COR-L47 (cell line): ENCODE measurements at places on chromosomes 5 and 9.
A peak's percentile ranks its signal among the peaks of the same experiment; 100 is the strongest.

DNA sequence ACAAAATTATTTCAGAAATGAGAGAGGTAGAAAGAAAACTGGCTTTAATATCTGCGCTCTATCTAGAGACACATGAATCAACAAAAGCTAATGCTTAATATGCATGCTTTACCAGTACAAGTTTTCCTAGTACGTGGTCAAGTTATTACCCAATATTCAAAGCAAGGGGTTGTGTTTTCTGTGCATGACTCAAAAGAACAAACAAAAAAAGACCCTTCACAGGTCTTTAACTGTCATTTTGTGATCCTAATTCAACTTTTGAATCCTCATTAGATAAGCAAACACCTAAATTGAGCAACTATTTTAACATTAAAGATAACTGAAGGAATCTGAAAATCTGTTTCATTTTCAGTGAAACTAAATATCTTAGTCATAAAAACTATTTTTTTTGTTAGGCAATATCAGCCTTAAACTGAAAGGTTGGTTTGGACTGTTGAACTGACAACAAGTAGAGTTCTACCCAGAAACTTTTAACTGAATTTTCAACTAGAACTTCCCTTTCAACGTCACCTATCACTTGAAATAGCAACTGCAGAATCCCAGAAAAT, 12.5 kb downstream of the ST8SIA4 start:
- DNase-seq: no peak

GRCh38 chr9:33437205-33437604, 10.2 kb downstream of the AQP3 start:
- no peak for DNase-seq

- no peak for DNase-seq
Observed at GRCh38 chr5:41279040-41279439, 65.7 kb upstream of the C6 start.

- no peak for DNase-seq
Observed at GRCh38 chr9:134057307-134057657, 10.5 kb downstream of the BRD3 start.

DNA sequence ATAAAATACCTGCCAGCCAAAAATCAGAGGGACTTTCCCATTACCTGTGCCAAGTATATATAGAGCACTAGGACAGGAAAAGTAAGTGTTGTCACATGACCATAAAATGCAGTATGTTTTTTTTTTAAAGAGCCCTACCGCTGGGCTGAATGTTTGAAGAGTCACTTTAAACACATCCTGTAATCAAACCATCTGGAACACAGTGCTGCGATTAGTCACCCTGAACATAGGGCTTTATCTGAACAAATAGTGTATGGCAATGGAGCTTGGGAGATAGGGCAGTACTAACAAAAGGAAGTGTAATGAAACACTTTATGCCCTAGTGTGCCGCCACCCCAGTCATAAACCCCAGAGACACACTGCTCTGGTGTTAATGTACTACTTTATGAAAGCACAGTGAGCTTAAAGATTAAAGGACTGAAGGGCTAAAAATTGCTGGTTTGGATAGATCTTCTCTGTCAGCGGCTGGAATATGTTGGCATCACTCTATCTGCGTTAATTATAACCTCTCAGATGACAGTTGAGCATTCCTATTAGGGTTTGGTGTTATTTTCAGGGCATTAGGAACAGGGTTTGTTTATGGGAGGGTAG, 90.4 kb downstream of the ZNF608 start:
- DNase-seq: peak; percentile 91

GRCh38 chr9:85600675-85601263, 141.0 kb downstream of the AGTPBP1 start:
- DNase-seq: no peak

GRCh38 chr9:22100626-22101025, 91.5 kb upstream of the CDKN2B start:
- no peak for DNase-seq

DNA sequence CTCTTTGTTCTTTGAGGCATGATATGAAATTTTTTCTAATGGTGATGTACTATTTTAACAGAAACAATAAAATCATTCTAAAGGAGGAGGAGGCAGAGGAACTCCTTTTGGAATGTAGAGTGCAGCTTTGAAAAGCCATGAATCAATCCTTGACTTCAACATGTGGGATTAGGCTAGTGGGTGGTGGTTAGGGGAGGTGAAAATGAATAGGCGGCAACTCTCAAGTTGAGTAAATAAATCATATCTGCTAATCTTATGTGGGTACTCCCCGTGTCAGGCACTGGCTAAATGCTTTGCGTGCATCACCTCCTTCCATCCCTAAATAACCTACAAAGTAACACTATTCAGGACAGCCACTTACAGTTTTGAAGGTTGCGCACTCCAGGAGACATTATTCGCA, 35.1 kb downstream of the FAM81B start:
- DNase-seq: no peak

DNA sequence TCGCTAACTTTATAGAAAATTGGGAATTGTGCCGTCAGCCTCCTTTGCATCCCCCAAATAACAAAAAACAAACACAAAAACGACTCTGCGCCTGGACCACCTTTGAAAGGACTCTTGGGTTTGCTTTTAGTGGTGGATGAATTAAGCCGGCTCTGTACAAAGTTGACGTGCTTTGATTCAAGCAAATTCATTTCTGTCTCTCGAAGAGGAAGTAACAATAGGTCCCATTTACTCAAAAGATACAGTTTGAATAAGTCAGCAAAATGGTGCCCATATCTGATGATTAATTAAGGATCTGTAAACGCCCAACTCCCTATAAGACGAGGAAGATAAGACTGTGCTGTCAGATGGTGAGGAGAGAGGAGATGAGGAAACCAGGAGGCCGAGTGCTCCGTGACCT, 67.8 kb downstream of the AK8 start:
- no peak for DNase-seq

GRCh38 chr9:96567203-96567700, 52.4 kb downstream of the CDC14B start:
- DNase-seq: no peak

- no peak for DNase-seq
Observed at GRCh38 chr9:120688758-120689157, 25.5 kb downstream of the MEGF9 start.

GRCh38 chr5:54315736-54316528, 5.6 kb upstream of the ARL15 start:
- DNase-seq: no peak

DNA sequence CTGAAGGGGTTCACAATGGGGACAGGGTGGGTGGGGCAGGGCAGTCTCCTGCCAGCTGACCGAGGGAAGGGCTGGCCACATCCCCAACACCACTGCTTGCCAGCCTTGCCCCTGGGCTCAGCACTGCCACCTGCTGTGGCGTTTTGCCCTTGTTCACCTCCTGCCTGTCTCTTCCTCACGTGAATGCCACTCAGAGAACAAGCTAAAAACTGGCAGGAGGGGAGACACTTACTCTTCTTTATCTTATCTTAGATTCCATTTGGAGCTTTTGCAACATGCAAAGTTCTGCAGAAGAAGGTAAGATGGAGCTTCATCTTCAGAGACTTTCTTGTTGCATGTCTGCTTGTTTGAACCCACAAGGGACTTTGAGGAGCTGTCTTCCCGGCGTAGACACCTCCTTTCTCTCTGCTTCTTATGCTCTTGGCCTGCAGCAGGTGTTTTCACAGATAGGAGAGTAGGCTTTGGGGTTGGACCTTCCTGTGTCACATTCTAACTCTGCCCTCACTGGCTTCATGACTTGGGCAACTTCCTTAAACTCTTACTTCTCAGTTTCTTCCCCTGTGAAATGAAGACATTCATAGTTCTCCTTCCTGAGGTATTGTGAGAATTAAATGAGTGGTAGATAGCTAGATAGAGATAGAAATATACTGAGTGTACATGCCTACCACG, 4.1 kb downstream of the LRSAM1 start:
- DNase-seq: peak; percentile 3

- DNase-seq: no peak
Observed at GRCh38 chr5:151677776-151678545, 8.8 kb downstream of the SPARC start.

GRCh38 chr9:129291041-129291501, 113.0 kb upstream of the IER5L start:
- no peak for DNase-seq

GRCh38 chr9:109181284-109181683, 14.2 kb upstream of the FRRS1L start:
- DNase-seq: no peak

DNA sequence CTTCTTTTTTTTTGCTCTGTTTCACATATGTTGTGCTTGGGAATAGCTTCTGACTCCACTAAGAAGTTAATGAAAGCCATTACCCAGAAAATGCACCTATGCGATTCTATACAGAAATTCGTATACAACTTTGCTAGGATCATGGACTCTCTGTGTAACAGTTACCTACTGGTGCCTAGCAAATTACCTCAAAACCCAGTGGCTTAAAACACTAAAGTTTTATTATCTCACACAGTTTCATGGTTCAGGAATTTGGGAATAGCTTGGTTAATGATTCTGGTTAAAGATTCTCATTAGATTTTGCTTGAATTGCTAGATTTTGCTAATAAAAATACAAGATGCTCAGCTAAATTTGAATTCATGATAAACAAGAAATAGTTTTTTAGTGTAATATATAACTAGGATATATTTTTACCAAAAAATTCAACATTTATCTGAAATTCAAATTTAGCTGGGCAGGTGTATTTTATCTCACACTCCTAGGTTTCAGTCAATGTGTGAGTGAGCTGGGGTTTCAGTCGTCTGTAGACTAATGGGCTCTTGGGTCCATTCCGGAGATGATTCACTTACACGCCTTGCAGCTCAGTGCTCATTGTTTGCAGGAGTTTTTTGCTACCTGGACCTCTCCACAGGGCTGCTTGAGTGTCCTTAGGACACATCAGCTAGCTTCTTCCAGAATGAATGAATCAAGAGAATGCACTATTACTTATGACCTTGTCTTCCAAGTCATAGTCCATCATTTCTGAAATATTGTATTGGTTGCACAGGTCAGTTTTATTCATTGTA, 75.1 kb downstream of the MROH2B start:
- no peak for DNase-seq

DNA sequence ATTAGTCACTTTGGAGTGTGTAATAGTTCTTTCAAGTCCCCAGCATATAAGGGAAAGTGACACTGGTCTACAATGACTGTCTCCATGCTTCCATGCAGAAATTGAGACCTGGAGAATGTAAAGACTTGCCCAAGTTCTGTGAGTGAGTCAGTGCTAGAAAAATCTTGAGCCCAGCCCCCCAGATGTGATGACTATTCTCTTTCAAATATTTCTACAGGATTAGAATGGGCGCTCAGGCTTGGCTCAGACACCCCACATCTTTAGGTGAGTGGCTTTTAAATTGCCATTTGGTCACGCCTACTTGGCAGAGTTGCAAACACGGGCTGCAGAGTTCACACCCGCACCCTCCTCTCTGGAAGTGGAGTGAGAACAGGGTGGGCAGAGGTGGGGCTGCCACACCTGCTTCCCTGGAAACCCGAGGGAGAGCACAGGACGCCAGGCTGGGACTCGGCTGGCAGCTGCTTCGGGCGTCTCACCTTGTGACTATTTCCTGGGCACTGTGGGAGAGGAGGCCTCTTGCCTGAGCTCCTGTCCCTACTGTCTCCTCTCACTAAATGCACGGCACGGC, 37.6 kb downstream of the ROPN1L start:
- peak; percentile 46 for DNase-seq

DNA sequence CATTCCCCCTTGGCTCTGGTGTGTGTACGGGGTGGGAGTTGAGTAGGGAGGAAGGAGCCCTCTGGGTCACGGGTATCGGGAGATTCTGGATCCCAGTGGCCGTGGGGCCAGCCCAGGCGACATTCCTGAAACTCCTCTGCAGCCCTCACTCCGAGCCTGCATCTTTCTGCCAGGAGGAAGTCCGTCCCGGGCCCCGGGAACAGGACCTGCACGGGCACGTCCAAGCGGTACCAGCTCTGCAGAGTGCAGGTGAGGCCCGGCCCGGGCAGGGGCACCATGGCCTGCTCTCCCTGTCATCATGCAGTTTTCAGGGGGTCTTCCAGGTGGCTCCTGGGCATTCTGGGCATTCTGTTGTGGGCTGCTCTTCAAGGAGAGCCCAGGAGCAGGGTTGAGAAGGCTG, 3.7 kb downstream of the ADAMTSL2 start:
- DNase-seq: no peak

GRCh38 chr9:93267681-93268505, 84.0 kb downstream of the WNK2 start:
- no peak for DNase-seq

DNA sequence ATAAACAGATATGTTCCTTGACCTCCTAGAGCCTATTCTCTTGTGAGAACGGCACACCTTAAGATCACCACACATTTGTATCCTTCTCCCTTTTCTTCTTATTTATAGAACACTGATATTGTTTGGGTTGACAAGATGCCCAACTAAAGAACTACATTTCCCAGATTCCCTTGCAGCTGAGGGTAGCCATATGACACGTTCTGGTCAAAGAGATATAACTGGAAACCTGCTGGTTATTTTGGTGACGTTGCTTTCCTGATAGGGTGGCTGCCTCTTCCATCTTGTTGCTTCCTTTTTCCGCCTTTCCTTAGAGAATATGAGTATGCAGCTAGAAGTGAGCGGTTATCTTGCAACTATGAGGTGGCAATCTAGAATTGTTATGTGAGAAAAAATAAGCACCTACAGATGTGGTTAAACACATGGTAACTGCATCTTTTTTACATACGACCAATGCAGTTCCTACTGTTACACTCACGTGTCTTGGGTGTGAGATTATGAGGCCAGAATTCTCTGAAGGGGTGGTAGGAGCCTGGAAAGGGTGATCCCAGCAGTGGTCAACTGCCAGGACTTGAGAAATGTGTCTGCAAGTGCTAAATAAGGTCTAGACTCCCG, 72.9 kb downstream of the SEC61B start:
- no peak for DNase-seq

DNA sequence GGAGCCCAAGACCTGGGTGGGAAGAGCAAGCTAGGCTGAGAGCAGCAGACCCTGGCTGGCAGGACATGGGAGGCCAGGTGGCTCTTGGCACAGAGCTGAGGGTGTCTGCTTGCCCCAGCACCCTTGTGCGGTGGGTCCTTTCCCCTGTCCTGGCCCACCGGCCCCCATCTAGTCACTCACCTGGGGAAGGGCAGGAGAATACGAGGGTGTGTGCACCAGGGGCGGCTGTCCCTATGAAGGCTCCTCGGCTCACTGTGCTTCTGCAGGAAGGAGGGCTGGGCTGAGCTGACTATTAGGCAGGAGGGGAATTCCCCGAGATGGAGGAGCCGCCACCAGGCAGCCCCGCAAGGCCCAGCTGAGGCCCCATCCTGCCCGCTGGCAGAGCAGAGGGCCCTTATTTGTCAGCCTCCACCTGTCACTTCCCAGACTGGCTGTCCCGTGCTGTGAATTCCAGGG, 6.1 kb upstream of the TNIP1 start:
- no peak for DNase-seq

DNA sequence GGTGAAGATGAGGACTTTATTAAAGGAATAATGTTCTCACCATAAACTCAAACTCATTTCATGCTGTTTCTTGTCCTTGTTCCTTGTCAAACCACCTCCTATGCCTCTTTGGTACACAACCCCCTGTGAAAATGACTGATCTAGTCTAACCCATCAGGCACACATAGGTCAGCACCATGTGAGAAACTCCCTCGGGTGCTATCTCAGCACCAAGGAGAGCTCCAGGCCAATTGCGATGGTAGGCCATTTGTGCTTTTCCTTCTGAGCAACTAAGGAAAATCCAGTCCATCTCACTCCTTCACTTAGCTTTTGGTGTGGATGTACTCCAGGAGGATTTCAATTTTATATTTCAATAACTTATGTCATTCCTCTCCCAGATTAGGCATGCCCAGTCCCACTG, 199.8 kb downstream of the ZNF608 start:
- DNase-seq: no peak

GRCh38 chr5:4081466-4081865, 485.8 kb downstream of the IRX1 start:
- no peak for DNase-seq

GRCh38 chr5:144284931-144285502, 114.3 kb downstream of the KCTD16 start:
- no peak for DNase-seq

GRCh38 chr5:122997294-122997693, 39.2 kb downstream of the PPIC start:
- peak; percentile 45 for DNase-seq
